Activated CD4-positive, alpha-beta T cell treated with anti-CD3 and anti-CD28 coated beads for 4 hours (primary cell): ENCODE measurements at places on chromosomes 6 and 20.
A peak's percentile ranks its signal among the peaks of the same experiment; 100 is the strongest.

GRCh38 chr20:10060226-10060625 lies 25.4 kb downstream of the ANKEF1 start:
- DNase-seq: no peak

DNA sequence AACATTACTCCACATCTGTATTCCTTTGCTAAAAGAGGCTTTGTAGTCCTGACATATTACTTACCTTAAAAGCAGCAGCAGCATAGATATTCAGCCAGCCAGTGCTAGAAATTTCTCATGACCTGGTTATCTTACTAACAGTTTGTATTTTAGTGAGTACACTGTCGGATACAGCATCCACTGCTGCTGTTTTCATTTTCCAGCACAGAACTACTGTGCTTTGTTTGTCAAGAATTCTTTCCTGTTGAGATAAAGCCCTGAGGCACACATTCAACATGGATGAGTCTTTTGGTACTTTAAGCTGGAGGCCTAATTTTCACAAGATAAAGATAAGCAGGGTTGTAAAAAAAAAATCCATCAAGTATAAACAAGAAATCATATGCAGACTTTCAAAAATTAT lies 311.2 kb upstream of the OPRM1 start:
- DNase-seq: no peak

DNA sequence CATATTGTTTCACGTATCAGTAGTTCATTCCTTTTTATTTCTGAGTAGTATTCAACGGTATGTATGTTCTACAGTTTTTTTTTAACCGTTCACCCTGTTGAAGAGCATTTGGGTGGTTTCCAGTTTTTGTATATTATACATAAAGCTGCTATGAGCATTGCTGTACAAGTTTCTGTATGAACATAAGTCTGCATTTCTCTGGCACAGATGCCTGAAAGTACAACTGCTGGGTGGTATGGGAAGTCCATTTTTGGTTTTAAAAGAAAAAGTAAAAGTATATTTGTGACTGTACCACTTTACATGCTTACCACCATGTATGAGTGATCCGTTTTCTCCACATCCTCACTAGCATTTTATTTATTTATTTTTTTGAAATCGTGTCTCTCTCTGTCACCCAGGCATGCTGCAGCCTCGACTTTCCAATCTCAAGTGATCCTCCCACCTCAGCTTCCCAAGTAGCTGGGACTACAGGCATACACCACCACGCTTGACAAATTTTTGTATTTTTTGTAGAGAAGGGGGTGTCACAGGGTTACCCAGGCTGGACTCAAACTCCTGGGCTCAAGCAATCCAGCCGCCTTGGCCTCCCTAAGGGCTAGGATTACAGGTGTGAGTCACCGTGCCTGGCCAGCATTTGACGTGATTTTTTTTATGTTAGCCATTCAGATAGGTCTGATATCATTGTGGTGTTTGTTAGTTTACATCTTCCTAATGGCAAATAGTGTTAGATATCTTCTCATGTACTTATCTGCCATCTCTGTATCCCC lies 11.0 kb upstream of the SIM1 start:
- no peak for DNase-seq

GRCh38 chr20:60010689-60011458 lies 52.7 kb downstream of the CDH26 start:
- no peak for DNase-seq

DNA sequence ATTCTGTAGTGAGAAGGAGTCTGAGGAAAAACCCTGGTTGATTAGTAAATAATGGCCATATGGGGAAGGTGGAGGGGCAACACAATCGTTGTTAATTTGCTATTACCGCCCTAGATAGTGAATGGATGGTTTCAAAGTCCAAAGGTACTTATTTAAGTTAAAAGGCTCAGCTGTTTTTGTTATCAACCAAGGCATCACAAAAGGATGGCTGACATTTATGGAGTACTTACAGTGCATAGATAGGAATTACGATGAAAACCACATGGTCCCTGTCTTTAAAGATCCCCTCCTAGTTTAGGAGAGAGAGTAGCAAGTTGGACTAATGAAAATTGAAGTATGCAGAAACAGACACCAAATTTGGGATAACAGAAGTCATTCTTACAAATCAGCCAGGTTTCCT lies 319.6 kb downstream of the CDKAL1 start:
- no peak for DNase-seq

GRCh38 chr6:49653942-49654341 lies 17.3 kb upstream of the RHAG start:
- DNase-seq: no peak

DNA sequence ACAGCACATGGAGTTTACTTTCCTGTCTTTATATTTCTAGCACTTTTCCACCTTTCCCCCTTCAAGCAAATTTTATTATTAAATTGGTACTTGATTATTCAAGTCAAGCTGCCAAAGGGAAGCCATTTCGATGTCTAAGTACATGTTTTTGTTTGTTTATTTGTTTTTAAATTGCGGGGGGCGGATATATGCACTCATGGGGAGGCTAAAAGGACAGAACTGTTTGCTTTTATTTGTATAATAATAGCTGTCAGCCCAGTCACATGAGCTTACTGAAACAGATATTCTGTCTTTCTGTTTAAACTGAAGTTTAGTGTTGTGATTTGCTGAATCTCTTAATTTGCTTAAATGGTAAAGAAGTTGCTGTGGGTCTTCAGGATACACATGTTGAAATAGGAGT lies 49.6 kb upstream of the PLCG1 start:
- no peak for DNase-seq

- no peak for DNase-seq
These were observed 62.4 kb downstream of the TNFRSF21 start for GRCh38 chr6:47247227-47247797.

DNA sequence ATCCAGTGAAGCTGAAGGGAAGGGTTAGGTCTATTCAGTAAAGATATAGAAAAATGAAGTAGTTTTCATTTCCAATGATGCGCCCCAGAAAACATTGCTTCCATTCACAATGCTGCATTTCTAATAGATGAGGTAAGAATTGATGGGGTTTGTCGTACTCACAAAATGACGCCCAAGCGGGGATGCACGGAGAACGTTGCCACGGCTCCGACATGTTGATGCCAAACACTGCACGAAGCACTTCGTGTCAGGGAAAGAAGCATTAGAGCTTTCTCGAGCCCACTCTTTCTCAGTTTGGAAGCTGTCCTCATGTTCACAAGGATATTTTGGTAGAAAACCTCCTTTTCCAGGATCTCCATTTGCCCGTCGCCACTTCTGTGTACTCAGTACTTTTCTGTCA lies 21.6 kb upstream of the MAFB start:
- no peak for DNase-seq

DNA sequence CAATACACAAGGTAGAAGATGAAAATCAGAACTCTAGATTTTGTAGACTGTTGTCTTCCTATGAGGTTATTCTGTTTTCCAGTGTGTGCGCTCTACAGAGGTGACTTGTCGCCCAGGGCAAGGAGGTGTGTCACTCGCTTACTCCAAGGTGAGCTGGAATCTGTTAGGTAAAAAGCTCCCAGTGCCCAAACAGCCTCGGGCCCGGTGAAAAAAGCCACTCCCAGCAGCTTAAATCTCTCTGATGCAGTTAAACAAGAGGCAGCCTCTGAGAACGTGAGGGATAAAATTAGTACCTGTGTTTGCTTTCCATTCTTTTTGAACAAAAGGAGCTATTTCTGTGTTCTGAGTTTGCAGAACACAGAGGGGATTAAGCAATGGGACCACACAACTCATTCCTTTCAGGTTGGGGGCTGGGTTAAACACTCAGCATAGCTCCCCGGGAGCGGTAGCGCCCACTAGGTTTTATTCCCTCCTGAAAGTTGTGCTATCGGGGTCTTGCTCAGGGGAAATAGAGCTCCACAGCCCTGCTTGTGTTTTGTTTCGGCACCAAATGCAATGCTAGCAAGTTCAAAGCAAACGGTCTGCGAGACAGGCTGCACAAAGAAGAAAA lies 181.2 kb downstream of the FOXA2 start:
- DNase-seq: no peak

- no peak for DNase-seq
These were observed 557.6 kb upstream of the MARCKS start for GRCh38 chr6:113299531-113299930.

DNA sequence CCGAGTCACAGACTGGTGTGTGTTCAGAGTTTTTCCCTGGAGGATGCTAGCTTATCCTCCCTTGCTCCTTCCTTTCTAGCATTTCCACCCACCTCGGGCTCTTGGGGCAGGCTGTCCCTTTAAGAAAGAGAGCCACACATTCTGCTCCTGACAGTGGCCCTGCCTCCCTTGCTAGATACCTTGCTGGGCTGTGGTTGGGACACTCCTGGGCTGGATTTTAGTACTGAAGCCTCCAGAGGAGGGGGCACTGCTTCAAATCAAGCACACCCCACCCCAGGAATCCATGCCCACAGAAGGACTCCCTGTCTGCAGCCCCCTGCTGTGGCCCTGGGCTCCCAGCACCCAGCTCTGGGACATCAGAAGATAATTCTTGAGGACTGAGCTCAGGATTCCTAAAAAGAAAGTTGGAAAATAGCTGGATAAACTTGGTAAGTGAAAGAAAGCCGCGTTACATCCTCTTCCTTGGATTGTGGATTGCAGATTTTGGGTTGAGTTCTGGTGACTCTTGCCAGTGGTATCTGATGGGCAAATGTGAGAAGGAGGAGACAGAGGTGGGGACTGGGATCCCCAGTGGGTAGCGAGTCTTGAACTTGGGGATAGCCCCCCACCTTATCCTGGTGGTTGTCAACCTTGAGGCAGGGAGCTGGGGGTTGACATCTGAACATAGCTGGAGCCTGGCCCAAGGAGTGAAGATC lies 29.0 kb downstream of the DAAM2 start:
- no peak for DNase-seq

- no peak for DNase-seq
These were observed 16.1 kb upstream of the SAMHD1 start for GRCh38 chr20:36967636-36968035.

DNA sequence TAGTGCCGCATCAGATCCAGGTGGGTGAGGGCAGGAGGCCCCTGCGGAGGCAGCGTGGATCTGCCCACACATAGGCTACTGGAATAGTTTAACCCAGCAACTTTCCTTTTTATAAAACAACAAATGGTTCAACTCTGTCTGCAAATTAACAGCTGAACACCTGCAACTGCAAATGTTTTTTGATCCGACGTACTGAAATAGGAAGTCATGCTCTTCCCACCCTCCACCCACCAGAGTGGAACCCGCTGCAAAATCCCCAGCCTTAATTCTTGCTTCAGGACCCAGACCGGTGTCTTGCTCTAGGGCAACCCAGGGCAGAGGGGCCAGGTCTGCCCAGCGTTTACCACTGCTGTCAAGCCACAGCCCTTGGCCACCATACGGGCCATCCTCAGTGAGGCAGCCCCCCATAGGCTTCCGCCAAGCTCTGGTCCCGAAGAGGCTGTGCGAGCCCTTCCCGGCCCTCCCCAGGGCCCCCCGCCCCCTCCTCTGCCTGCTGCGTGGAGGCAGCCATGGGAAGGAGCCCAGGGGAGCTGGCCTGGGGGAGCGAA lies 334.3 kb downstream of the ZFAND3 start:
- DNase-seq: no peak

DNA sequence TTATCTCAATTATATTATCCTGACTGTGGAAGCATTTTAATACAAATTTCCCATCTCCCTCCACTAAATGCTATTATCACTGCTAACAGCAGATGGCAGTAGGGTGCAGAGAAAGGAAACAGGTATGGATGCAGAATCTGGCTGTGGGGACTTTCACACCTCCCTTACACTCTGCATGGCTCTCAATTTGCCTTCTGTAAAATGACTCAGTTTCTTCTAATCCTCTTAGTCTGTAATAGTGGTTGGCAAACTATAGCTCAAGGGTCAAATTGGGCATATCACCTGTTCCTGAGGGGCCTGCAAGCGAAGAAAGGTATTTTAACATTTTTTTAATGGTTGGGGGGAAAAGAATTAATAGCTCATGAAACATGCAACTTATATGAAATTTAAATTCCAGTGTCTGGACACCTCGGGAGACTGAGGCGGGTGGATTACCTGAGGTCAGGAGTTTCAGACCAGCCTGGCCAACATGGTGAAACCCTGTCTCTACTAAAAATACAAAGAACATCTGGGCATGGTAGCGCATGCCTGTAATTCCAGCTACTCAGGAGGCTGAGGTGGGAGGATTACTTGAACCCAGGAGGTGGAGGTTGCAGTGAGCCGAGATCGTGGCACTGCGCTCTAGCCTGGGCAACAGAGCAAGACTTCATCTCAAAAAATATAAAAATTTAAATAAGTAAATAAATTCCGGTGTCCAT lies 83.5 kb downstream of the ZMYND8 start:
- DNase-seq: peak; percentile 39

DNA sequence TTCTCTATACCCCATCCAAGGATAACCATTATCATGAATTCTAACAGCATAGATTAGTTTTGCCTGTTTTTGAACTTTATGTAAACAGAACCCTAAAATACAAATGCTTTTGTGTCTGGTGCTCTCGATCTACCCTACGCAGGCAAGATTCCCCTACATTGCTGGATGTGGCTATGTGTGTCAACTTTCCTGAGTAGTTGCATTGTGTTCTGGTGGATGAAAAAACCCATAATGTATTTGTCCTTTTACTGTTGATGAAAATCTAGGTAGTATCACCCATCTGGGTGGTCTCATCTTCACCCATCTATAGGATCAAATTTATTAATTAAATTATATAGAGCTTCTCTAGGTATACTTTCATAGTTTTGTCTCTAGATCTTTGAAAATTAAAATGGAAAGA lies 211.7 kb downstream of the ANKRD60 start:
- DNase-seq: no peak

DNA sequence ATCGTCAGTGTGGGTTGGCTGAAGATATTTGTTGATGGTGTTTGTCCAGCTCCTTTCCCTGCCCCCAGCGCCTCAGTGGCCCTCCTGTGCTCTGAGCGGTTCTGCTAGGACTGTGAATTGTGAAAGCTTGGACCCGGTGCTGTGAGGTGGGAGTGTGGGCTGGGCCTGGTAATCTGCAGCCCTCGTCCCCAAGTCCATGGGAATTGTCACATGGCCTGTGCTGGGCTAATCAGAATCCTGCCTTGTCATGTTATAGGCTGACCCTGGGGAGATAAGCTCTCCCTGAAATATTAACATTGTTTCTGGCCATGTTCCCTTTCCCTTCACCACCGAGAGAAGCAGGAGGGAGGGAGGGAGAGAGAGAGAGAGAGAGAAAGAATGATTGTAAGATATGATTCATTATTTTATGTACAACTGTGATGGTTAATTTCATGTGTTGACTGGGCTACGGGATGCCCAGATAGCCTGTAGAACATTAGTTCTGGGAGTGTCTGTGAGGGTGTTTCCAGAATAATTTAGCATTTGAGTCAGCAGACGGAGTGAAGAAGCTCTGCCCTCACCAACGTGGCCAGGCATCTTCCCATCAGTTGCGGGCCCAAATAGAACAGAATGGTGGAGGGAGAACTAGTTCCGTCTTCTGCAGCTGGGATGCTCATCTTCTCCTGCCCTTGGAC lies 62.4 kb downstream of the TFAP2C start:
- DNase-seq: no peak

GRCh38 chr20:50427719-50428083 lies 82.5 kb upstream of the PTPN1 start:
- no peak for DNase-seq

DNA sequence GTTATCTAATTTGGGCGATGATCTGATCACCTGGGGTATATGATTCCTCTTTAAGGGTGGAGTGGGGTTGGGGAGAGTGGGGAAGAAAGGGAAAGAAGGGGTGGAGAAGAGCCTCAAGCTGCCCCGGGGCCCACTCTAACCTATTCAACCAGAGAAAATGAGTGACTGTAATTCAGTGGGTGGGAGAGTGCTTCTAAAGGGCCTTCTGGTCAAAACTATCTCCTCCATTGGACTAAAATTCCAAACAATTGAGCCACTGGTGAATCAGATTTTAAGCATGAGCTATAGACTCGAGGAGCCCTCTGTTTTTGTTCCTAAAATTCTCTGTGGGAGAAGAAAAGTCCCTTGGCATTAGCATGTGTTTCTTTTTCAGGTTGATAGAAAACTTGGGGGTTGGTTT lies 296.8 kb downstream of the CLIC5 start:
- no peak for DNase-seq
